ENCODE measurements at places on chromosomes 16 and 17.
A peak's percentile ranks its signal among the peaks of the same experiment; 100 is the strongest.

DNA sequence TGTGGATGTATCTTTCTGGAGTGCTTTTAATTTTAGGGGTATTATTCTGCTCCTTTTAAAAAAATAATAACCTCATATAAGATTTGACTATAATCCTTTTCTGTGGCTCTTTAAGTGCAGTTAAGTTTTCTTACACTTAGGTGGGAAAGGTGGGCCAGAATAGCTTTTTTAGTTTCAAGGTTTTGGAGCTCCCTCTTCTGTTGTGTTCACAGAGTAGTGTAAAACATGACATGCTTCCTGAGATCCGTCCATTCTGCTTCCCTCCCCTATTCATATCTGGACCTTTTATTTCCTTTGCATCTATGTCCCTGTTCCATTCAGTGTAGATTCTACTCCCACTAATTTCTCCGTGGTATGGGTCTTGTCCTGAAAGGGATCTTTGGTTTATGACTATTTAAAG lies 12.8 kb downstream of the LRRC36 start:
- DNase-seq, result no peak

- no peak for DNase-seq
Observed at GRCh38 chr17:38328620-38329019, 15.1 kb downstream of the GPR179 start.

- no peak for DNase-seq
Observed at GRCh38 chr17:51097708-51098446, 22.8 kb downstream of the SPAG9 start.

GRCh38 chr16:17433577-17434451 lies 36.9 kb downstream of the XYLT1 start:
- no peak for DNase-seq

- DNase-seq, result no peak
Observed at GRCh38 chr17:66025551-66025950, 166.4 kb downstream of the CEP112 start.

DNA sequence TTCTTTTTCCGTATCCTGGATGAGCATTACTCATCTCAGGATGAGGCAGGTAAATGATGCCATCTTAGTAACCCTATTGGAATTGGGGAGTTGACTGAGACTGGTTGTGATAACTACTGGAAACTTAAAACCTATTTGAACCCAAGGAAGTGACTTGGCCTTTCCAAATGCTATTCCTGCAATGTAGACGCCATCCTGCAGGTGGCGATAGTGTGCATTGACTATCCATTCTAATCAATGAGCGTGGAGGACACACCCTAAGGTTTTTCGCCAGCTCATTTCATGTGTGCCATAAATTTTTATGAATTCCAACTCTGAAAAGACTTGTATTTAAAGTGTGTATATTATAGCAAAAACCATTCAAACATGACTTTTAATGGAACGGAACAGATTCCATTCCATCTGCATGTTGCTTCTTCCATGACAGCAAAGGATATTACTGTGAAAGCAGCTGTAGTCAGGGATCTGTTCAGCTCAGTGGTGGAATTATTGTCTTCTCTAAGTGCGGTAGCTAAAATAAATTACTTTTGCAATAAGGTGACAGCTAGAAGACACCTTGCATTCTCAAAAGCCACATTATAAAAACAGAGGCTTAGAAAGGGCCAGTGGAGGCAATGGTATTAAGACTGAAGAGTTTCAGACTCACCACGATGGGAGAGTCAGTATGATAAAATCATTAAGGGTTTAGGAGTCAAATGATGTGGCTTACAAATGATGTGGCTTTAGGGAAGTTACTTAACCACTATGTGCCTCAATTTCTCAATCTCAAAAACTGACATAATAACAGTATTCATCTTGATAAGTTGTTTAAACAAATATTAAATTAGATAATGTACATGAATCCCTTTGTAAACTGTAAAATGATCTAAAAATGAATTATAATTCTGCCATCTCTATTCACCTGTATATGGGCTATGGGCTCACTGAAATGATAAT lies 55.5 kb downstream of the SYT17 start:
- peak; percentile 39 for DNase-seq

GRCh38 chr16:24070851-24071250 lies 185.3 kb upstream of the CACNG3 start:
- DNase-seq, result peak; percentile 12

- no peak for DNase-seq
Observed at GRCh38 chr16:31404353-31405064, 11.4 kb downstream of the ITGAD start.

DNA sequence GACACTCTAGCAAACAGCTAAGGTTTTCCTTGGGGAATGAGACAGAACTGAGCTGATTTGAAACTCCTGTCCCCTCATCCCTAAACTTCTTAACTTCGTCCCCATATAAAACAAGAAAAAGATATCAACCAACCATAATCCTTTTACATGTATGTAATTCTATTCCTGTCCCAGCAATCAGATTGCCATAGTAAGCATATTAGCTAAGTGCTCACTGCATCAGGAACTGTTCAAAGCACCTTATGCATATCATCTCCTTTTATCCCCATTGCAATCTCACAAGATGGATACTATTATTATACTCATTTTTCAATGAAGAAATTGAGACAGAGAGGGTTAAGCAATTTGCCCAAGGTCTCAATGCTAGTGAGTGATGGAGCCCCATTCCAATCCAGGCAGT lies 6.8 kb downstream of the KIF18B start:
- DNase-seq, result no peak

DNA sequence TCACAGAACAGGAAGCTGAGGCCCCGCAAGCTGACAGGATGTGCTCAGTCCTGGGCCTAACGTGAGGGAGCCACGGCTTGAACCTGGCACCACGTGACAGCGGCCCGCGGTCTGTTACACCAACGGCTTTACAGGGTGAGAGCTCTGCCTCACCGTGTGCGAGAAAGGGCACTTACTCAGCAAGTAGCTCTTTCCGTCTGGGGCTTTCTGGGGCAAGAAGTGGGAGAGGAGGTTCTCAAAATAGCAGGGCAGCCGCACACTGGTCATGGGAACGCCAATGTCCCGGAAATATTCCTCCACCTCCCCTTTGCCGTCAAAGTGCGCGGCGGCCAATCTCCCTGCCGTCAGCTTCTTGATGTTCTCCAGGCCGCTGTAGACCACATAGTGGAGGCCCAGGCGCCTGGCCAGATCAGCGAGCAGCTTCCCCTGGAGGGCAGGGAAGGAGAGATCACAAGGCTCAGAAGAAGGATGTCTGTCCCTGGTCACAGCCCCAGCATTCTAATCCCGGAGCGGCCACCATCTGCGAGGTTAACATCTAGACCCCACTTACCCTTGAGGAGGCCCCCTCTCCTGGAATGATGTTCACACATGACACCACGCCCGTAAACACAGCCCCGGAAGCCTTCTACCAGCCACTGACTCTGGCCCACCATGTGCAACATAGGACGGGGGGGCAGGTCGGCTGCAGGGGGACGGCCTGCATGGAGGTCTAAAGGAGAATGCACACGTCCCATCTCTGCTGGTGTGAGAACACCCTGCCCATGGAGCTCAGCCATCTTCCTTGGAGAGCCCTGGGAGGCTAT lies 8.2 kb downstream of the NMRAL1 start:
- DNase-seq, result peak; percentile 15

- DNase-seq, result peak; percentile 28
Observed at GRCh38 chr16:88941913-88942909, 34.8 kb downstream of the CBFA2T3 start.

Measured in stimulated activated CD4-positive, alpha-beta T cell treated with anti-CD3 and anti-CD28 coated beads, Interleukin-1b, Interleukin-23, amount 100 ng/mL, for 24 hours (primary cell).